Testis (tissue), 5 donors: ENCODE measurements at places on chromosomes 16 and 17. TPM values are rescaled to one million over a fixed set of nuclear protein-coding genes. Genes with fewer than 3 reads are reported as not detected.

- peak; percentile 45 for DNase-seq
- H3K27me3 ChIP-seq: no peaks in the 10 kb centered on the region
- H3K4me3 ChIP-seq: peak overlapping the region; percentile 74
- peak overlapping the region; percentile 84 for H3K27ac ChIP-seq
Observed at GRCh38 chr17:1108765-1109605, 70.8 kb downstream of the ABR start.

DNA sequence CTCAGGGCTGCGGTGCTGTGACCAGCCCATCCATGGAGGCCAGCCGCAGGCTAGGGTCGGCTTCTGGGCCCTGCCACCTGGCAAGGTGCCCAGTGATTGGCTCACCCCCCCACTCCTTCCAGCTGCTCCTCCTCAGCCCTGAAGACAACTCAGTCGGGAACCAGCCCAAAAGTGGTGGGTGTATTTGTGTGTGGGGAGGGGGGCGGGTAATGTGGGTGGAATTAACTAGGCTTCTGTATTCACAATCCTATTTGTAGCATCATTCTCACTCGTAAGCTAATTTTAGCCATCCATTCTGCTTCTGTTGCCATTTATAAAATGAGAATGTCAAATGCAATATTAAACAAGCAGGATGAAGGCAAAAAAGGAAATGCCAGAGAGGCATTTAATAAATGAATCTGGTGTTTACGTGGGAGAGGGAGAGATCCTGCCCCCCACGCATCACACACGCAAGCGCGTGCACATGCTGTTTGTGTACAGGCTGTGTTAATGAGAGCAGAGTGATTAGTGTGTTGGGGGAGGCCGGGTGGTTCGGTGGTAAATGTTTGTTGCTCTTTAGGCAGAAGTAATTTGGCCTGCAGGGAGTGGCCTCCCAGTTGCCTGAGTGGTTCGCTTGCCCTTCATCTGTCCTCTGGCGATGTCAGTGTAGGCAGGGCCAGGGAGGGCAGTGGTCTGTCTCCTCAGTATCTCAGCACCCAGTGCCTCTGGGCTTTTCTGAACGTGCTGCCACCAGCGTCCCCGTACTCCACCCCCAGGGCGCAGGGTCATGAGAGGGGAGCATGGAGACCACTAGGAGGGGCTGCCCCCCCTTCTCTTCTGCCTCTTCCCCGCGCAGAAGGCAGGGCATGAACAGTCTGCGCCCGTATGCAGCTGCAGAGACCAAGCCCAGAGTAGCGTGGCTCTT is 140.1 kb downstream of the CCDC182 start:
- H3K4me1 ChIP-seq: peaks cover 34% of the 10 kb centered on the region
- H3K27me3 ChIP-seq: no peaks in the 10 kb centered on the region
- peak; percentile 68 for DNase-seq
- peak overlapping the region; percentile 72 for H3K27ac ChIP-seq

DNA sequence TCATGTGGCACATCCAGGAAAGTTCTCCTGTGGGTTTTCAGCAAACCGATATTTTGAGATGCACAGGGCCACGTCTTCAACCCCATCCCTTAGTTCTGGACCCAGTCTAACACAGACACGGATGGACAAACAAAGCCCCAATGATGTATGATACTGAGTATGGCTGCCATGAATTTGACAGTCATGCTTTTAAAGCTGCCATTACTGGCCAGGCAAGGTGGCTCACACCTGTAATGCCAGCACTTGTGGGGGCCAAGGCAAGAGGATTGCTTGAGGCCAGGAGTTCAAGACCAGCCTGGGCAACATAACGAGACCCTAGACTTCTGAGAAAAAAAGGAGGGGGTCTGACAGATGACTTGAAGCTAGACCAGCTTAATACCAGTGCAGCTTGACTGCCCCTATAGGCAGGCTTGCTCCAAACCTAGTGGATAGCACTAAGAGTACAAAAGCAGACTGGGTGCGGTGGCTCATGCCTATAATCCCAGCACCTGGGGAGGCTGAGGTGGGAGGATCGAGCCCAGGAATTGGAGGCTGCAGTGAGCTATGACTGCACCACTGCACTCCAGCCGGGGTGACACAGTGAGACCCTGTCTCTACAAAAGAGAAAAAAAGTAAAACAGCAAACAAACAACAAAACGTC is 10.8 kb upstream of the ZNF629 start:
- no peaks in the 10 kb centered on the region for H3K27me3 ChIP-seq
- H3K36me3 ChIP-seq: no peaks in the 10 kb centered on the region

GRCh38 chr17:57186226-57187019 is 69.9 kb upstream of the MSI2 start:
- no peak for DNase-seq
- H3K27ac ChIP-seq: peak overlapping the region; percentile 25
- no peaks in the 10 kb centered on the region for H3K27me3 ChIP-seq
- H3K4me1 ChIP-seq: peaks cover 5% of the 10 kb centered on the region

- no peak for DNase-seq
- no peaks in the 10 kb centered on the region for H3K4me1 ChIP-seq
- H3K27me3 ChIP-seq: no peaks in the 10 kb centered on the region
- no peak overlapping the region for H3K4me3 ChIP-seq
Observed at GRCh38 chr17:13107676-13108235, 89.9 kb upstream of the ELAC2 start.

DNA sequence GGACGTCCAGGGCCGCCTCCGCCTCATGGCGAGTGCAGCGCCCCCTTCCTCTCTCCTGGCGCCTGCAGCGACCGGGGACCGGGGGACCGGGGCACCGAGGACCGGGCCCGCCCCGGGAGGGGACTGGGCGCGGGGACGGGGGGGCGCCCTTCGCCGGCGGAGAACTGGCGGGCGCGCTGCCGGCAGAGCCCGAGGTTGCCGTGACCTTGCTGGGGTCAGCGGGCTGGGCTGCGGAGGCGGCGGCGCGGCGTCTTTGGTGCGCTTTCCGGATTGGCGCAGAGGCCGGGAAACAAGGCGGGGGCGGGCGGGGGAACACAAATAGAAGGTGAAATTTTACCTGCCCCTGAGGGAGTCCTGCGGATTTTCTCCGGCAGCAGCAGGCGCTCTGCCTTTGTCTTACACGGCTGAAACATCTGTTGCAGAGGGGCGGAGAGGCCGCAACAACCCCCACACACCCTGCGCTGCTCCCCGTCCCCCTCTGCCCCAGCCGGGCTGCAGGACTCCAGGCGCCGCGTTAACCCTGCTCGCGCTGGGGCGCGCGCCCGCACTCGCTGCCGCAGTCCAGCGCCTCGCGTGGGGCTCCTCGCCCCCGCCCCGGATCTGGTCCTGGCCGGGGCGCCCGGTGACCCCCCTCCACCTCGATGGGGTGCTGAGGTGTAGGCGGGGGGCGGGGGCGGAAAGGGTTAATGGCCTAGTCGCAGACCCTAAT is 53.5 kb downstream of the SREBF1 start:
- H3K27ac ChIP-seq: peak overlapping the region; percentile 87
- H3K27me3 ChIP-seq: no peaks in the 10 kb centered on the region
- H3K4me1 ChIP-seq: peaks cover 63% of the 10 kb centered on the region
- no peaks in the 10 kb centered on the region for H3K36me3 ChIP-seq
- peak; percentile 82 for DNase-seq

DNA sequence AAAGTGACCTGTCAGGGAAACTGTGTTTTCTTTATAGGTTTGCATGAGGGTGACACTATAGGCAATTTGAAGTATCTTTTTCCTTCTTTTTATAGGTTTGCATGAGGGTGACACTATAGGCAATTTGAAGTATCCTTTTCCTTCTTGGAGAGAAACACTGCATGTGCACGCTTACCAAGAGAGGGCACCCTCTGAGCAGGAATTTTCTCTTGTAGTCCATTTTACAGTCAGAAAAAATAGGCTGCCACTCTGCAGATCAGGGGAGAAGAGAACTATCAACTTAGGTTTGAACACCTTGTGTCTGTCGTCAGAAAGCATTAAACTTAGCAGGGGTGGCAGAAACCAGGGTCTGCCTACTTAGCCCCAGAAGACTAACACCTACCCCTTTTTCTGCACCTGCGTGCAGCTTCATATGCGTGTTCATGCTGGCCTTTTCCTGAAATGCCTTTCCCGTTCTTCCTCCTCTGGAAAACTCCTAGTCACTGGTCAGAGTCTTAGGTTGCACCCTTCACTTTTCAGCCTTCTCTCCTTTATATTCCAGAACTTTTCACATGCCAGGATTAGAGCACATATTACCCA is 16.4 kb upstream of the SMIM36 start:
- H3K4me1 ChIP-seq: no peaks in the 10 kb centered on the region
- no peaks in the 10 kb centered on the region for H3K36me3 ChIP-seq
- H3K27me3 ChIP-seq: no peaks in the 10 kb centered on the region
- no peak overlapping the region for H3K4me3 ChIP-seq

DNA sequence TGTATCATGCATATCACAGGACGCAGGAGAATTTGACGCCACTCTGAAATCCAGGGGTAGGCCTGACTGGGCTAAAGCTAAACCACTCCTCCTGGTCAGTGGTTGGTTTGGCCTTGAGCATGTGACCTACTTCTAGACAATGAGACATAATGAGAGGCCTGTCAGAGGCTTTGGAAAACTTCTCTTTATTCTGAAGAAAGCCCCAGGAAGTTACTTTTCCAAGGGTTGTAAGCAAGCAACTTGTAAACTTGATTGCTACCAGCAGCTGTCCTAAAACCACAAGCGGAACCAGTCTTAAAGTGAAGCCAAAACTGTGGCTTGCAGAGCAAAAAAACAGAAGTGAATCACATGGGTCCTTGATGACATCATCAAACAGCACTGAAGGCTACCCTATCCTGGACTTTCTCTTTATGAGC is 138.2 kb upstream of the COX10 start:
- peak overlapping the region; percentile 48 for H3K27ac ChIP-seq
- DNase-seq: no peak
- H3K4me1 ChIP-seq: no peaks in the 10 kb centered on the region
- H3K36me3 ChIP-seq: no peaks in the 10 kb centered on the region

DNA sequence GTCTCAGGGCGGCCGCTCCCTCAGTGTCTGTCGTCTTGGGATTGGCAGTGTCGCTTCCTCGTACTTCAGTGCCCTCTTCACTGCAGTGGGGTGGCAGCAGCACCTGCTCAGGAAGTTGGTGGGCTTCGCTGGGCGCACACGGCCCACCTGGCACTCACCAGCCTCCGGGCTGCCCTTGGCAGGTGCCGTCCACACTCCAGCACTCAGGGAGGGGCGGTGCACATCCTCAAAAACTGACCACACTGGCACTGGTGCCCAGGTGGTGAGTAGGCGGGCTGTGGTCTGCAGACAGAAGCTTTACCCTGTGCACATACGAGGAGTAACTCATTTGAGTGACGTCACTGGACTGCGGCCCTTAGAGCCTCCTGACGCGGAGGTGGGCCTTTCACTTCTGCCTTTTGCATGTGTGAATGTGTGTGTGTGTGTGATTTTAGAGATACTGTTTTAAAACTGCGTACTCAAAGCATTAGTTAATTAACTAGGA is 94.6 kb downstream of the BANP start:
- H3K27ac ChIP-seq: no peak overlapping the region
- H3K27me3 ChIP-seq: no peaks in the 10 kb centered on the region
- H3K4me3 ChIP-seq: no peak overlapping the region
- H3K36me3 ChIP-seq: no peaks in the 10 kb centered on the region

DNA sequence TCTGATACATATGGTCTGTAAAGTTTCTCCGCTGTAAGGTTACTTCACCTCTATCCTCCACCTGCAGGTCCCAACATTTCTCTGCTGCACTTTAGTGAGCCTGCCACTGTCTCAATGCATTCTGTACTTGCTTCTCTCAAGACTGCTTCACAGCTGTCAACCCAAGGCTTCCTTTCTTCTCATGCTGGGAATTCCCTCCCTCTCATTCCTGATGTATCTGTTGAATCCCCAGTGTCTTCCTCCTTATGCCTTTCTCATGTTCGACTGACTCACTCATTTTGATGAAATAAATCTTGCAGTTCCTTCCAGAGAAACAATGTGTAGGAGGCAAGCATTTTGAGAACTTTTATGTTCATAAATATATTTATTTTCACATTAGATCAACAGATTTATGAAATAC is 288.3 kb downstream of the CNTNAP4 start:
- DNase-seq: no peak
- H3K36me3 ChIP-seq: no peaks in the 10 kb centered on the region
- no peaks in the 10 kb centered on the region for H3K4me1 ChIP-seq
- H3K27me3 ChIP-seq: no peaks in the 10 kb centered on the region
- H3K4me3 ChIP-seq: no peak overlapping the region

DNA sequence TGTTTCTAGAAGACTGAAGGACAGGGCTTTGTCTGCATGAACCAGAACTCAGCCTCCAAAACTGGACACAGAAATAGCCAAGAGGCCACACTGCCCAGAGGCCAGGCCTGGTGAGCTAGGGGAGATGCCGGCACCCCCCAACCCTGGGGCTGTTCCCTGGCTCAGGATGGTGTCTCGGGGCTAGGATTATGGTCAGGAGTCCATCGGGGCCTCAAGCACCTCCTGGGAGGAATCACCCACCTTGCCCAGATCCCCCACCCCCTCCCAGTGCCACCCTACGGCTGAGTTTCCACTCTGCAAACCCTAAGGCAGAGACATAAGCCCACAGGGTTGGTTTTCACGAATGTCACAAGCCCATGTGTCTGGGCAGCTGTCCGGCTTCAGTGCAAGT is 37.2 kb downstream of the SLC7A5 start:
- no peak overlapping the region for H3K4me3 ChIP-seq
- no peaks in the 10 kb centered on the region for H3K36me3 ChIP-seq

- no peak for DNase-seq
- H3K27me3 ChIP-seq: no peaks in the 10 kb centered on the region
- no peak overlapping the region for H3K4me3 ChIP-seq
- H3K27ac ChIP-seq: no peak overlapping the region
Observed at GRCh38 chr17:36730857-36731490, 129.6 kb downstream of the MRM1 start.

DNA sequence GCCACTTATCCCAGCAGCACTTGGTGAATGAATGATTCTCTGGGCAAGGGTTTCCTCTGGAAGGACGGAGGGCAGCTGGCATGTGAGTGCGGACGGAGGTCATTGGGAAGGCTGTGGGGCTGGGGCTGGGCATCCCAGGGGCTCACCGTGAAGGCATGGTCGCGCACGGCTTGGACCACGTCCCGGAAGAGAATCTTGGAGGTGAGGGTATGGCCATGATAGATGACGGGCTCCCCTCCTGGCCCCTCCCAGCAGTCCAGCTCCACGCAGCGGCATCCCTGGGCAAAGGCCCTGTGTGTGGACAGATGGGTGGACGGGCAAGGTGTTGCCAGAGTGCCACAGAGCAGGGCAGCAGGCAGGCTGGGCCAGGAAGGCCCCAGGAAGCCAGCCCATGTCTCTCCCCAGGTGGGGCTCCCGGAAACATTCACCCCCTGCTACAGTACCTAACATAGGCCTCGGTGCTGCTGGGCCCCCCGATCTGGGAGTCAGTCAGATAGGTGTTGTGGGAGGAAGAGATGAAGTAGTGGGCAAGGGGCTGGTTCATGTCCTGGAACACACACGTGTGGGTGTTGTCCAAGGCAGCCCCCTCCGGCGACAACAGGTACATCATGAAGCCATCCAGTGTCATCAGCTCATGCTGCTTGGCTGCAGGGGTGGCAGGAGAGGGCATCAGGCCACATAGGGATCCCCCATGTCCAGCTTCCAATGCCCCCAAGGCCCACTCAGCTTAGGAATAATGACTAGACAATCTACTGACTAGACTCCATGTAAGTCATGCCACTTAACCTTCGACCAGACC is 14.3 kb downstream of the PLCD3 start:
- H3K36me3 ChIP-seq: no peaks in the 10 kb centered on the region
- no peaks in the 10 kb centered on the region for H3K27me3 ChIP-seq
- H3K4me3 ChIP-seq: no peak overlapping the region
- no peak for DNase-seq

The CDRT15L2 gene
- 17.9 TPM for total RNA-seq

The C1QTNF1 gene
- total RNA-seq: 9.8 TPM

The FAM20A gene
- 93.4 TPM for total RNA-seq

The OSGIN1 gene
- 13.5 TPM for total RNA-seq

The PRSS36 gene
- 8.3 TPM for total RNA-seq

The ADAD2 gene
- 133 TPM for total RNA-seq

The ADORA2B gene
- 2.3 TPM for total RNA-seq

The CX3CL1 gene
- 19.6 TPM for total RNA-seq

The CCL4L2 gene
- 0.74 TPM for total RNA-seq

The KRT32 gene
- not detected for total RNA-seq

The TEKT5 gene
- total RNA-seq: 35.6 TPM

The CCL17 gene
- 0.81 TPM for total RNA-seq
